ENCODE measurements at places on chromosomes 6 and 20.

DNA sequence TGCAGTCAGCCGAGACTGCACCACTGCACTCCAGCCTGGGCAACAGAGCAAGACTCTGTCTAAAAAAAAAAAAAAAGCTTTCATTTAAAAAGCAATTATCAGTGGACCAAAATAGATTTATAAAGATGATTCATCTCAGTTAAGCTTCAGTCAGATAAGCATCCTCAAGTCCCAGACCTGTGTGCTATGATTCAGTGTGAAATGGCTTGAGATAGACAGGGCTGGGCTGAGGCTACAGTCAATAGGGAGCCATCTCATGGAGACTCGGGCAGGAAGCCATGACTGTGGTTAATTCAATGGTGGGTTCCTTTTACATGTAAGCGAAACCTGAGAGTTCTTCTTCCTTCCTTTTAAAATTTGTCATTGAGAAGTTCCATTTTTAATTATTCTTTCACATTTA, 276.0 kb downstream of the TFAP2A start:
- no peak for ATAC-seq

DNA sequence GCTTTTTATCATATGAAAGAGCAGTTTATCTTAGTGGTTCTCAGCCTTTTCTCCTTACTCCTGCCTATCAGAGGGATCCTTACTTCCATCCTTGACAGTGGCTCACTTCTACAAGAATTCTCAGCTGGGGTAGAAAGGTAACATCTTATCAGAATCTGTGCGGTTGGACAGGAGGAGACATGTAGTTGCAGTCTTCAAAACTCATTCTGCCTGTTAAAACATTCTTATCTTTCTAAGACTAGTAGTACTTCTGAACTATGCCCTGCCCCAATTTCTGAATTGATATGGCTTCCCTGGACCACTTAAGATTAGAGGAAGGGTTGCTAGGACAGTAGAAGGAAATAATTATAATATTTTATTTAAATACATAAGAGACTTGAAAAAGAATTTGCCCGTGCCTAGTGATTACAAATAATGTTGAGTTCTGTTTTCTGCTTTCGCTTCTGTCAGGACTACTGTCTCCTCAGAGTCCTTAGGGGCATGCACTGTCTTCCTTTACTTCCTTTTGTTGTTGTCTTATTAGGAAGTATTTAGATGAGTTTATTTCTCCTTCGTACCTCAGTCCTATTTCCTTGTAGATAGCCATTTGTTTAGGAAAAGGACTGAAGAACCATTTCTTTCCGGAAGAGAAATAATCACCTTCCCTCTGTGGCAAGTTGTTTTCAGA, 24.9 kb downstream of the BLTP3A start:
- ATAC-seq: no peak

DNA sequence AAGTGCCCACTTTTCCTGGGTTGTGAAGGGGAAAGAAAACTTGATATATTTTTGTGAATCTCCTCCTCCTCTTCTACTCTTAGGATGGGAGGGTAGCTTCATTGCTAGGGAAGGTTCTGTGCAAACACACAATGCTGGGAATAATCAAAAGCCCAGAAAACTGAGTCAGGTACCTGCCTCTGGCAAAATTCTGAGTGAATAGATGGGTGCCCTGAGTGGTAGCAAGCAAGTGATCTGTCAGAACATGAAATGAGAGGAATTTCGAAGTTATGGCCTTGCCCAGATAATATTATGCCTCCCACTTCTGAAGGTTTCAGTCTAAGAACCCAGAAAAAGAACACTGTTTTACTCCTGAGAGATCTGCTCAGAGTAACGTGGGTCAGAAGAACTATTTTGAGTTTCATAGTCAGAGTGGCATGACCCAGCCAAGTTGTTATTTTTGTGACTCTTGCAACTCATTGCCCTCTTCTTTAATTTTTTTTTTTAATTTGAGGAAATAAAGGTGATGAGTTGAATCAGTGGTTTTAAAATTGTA, 158.3 kb downstream of the BMP2 start:
- no peak for ATAC-seq

- ATAC-seq: no peak
Measured at GRCh38 chr6:134101479-134101878, 49.1 kb upstream of the SLC2A12 start.

GRCh38 chr20:51350941-51351631, 191.4 kb downstream of the NFATC2 start:
- no peak for ATAC-seq

DNA sequence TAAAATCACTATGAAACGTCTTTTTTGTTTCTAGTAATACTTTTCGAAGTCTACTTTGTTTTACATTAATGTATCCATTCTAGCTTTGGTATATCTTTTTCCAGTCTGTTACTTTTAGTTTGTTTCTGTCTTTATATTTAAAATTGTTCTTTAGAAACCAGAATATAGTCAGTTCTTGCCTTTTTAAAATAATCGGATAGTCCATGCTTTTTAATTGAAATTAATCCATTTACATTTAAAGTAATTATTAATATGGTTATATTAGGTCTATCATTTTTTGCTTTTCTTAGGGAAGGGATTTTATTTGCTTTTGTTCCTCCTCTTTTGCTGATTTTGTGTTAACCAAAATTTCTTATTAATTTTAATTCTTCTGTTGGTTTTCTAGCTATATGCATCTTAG, 23.7 kb downstream of the CDYL start:
- no peak for ATAC-seq

DNA sequence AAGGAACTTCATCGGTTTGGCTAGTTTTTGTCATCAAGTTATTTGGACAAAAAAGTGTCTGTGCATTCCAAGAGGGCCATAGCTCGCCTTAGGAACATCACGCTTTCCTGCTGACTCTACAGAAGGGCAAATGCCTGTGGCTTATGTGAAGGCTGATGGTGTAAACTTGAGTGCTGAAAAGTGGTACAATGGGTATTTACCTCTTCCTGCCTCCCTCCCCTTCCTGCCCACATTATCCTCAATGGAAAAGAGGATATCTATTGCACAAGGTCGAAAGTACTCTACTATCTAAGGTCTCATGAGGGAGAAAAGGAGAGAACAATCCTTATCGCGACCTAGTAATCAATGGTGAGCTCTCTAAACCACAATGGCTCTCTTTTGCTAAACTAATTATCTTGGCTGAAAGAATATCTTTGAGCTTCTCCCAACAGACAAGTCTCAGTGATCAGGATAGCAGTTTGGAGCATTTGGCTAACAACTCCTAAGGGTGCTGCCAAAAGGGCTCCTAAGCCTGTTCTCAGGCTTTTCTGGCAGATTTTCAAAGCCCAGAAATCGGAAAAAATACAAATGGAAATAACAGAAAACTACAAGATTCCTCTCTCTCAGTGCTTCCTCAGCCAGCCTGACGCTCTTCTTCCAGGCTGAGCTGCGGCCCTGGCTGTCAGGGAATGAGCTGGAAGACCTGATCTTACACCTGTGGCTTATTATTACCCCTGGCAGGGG, 42.6 kb upstream of the ENPP1 start:
- ATAC-seq: no peak

GRCh38 chr20:8221887-8222419, 89.9 kb downstream of the PLCB1 start:
- no peak for ATAC-seq

- ATAC-seq: no peak
Measured at GRCh38 chr20:1877609-1878200, 17.5 kb upstream of the SIRPA start.

DNA sequence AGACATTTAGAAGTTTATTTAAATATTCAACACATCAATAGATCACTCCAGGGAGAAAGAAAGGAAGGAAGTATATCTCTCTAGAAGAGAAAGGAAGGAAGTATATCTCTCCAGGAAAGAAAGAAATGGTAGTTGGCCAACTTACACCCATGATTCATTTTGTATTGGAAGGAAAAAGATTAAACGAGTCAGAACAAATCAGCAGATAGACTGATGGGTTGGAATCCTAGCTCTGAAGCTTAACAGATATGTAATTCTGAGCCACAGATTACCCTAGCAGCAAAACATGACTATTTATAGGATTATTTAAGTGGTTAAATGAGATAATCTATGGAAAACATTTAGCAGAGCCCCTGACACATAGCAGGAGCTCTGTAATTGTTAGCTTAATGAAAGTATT, 27.1 kb downstream of the COL12A1 start:
- ATAC-seq: no peak

- ATAC-seq: peak; percentile 52
Measured at GRCh38 chr20:33370291-33370690, 31.0 kb downstream of the CDK5RAP1 start.

DNA sequence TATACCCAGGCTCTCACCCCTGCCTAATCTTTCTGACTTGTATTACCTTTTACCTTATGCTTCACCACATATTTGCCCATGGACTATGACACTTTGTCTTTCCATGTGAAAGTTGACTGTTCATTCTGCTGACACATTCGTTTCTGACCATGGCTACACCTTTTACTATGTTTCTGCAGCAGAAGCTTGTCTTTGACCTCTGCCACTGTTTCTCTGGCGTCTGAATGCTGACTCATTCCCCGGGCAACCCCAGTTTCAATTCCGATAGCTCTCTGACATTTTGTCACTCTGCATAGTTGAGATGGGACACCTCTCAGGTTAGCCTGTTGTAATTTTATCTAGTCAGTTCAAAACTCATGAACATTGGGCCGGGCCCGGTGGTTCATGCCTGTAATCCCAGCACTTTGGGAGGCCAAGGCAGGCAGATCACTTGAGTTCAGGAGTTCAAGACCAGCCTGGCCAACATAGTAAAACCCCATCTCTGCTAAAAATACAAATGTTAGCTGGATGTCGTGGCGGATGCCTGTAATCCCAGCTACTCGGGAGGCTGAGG, 50.7 kb downstream of the SLC26A8 start:
- ATAC-seq: peak; percentile 89

DNA sequence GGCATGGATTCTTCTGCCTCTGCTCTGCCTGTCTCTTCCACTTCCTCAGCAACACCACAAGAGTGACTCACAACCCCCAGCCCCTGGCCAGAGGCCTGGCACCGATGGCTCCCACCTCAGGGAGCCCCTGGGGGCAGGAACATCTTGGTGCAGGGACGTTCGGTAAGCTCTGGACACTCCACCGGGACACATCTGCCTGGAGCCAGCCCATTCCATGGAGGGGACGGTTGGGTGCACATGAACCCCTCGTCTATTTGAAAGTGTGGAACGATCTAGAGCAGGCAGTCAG, 246.5 kb downstream of the ERMARD start:
- ATAC-seq: no peak

DNA sequence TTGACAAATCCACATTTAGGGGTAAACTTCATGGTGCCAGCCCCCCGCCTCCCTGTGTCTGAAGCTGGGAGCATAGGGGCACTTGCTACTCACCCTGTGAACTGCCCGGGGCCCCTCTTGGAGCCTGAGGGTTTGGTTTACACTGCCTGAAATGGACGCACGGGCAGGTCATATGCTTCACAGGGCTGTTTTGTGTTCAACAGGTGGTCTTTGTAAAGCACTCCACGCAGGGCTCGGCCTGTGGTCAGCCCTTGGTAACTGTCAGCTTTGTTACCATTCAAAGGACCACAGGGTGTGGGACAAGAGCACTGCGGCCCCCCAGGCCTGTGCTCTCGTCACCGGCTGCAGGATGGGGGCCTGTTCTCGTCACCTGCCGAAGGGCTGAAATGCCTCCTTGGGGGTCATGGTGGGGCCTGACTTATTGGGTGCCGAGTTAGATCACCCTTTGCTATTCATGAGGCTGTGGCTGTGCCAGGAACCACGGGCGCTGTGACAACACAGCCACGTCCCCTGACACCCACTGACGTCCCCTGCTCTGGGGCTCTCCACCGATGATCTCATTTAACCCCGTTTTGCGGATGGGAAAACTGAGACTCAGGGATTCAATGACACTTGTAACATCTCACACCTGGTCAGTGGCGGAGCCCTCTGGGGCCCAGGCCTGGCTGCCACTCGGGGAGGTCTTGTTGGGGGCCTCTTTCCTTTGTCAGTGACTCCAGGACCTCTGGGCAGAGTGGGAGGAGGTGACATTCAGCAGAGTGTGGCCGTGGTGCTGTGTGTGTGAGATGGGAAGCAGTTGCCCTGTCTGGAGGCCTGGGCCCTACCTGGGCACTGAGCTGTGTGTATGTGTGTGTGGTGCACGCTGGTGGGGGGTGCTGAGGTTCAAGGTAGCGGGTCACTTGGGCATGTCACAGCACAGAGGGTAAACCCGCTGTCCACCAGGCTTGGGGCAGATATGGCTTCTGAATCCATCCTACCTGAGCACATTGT, 24.9 kb downstream of the ZBP1 start:
- no peak for ATAC-seq

- ATAC-seq: peak; percentile 75
Measured at GRCh38 chr6:73471686-73472290, 10.3 kb downstream of the MTO1 start.

GRCh38 chr6:141050471-141050870, 1082.3 kb upstream of the GJE1 start:
- no peak for ATAC-seq

DNA sequence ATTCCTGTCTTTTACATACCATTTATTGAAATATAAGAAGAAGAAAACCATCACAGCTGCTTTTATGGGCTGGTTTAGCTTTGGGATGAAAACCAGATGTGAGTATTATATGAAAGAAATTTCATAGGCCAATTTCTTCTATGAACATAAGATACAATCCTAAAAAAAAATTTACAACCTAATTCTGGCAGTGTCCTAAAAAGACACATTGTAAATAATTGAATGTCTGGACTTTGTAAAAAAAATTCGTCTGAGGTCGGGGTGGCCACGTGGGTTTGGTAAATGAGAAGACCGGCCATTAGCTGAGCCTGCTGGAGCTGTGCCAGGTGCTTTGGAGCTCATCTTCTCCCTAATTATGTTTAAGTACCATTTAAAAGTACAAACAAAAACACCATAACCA, 26.8 kb downstream of the DACT2 start:
- no peak for ATAC-seq

DNA sequence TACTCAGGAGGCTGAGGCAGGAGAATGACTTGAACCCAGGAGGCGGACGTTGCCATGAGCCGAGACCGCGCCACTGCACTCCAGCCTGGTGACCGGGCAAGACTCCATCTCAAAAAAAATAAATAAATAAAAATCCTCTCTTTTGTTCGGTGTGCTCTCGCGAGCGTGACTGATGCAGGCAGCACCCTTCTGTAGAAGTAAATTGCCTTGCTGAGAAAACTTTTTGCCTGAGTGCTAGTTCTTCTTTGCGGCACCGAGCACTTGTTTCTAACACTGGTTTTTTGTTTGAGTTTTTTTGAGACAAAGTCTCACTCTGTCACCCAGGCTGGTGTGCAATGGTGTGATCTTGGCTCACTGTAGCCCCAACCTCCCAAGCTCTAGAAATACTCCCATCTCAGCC, 30.5 kb downstream of the PLN start:
- no peak for ATAC-seq

DNA sequence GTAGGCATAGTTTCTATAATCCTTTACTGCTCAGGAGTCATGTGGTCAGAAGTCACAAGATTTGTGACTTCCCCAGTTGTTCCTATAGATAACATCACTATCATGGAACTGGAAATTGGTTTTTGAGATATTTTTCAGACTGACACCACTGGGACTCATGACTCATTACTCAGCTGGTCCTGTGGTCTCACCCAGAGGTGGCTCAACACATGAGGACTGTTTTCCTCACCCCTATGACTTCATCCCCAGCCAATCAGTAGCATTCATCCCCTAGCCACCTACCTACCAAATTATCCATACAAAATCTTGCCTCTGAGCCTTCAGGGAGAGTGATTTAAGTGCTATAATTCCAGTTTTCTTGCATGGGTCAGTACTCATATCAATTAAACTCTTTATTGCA, 1217.7 kb downstream of the EPHA7 start:
- no peak for ATAC-seq

GRCh38 chr6:70538376-70538775, 28.4 kb upstream of the SDHAF4 start:
- no peak for ATAC-seq
